ENCODE measurements at places on chromosomes 1 and 21. TPM values are rescaled to one million over a fixed set of nuclear protein-coding genes. Genes with fewer than 3 reads are reported as not detected.

DNA sequence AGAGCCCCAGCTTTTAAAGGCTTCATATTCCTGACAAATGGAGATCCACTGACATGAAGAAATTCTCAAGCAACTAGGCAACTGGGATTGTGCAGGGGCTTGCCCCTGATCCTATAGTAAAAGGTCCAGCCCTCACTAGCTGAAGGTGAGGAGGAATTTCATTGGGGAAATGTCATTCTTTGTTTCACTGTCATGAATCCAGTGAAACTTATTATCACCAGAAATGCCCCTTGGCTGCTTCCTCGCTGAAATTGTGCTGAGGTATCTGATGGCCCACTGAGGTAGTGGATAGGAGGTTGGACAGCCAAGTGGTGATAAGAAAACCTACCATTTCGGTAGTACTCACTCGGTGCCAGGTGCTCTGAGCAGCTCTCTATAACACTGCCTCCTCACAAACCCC lies 36.2 kb downstream of the CCN1 start:
- DNase-seq, result no peak

DNA sequence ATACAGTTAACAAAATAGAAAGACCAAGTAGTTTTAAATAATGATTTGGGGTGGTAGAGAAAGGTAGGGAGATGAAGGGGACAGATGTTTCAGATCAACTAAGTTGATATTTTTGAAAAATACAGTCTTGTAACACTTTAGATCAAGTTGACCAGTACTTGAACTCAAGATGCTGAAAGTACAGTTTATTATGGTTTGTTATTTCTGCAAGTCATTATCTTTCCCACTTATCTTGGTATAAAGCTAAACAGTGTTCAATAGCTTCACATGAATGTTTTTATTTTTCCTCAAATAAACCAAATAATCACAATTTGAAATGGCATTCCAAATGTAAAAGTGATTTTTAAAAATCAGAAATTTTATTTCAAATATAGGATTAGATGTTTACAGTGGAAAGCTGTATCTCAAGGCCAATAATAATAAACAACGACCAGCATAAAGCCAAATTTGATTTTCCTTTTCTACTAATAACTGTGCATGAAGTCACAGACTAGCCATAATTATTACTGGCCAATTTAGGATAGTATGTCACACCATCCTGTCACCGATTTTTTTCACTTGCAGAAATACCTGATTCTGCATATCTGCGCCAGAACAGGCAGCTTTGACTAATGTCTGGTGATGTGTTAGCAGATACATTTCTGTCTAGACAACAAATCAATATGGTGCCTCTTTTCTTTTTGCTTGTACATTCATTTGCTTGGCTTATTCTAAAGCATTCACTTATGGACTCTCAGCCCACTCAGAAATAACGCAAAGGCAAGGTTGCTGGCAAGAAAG lies 320.2 kb downstream of the TM2D1 start:
- no peak for DNase-seq

DNA sequence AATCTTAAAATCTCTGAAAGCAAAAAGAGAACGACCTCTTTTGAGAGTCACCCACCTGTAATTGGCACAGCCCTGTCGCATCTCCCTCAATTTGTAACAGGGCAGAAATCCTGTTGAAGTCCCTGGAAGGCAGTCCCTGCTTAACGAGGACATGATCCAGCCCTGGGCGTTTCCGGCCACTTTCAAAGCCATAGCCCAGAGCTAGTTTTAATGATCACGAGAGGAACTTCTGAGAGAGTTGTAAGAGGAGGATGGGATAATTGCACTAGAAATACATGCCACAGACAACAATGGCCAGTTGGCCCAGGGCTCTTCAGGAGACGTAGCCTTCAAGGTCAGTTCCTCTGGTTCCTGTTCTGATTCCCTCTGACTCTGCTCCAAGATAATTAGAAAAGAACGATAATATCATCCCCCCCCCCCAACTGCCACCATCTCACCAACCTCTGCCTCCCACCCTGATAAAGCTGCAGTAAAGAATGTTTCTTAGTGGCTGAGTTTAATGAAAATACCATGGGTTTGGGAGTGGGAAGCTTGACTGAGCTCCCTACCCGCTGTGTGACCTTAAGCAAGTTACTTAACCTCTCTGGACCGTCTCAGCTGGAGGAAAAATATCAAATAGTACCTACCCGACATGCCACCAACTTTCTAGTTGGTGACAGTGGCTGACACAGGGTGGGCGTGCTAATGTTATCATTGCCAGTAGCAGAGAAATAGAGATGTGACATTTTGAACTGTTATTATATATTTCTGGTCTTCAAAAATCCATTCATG lies 140.0 kb downstream of the OMA1 start:
- DNase-seq, result no peak

The ADAMTS4 gene
- total RNA-seq, result 6.8 TPM

The TMEM125 gene
- total RNA-seq, result 1.3 TPM

The KCNA3 gene
- 0.30 TPM for total RNA-seq

Data from skin of body (tissue), 3 donors.